ENCODE measurements at places on chromosomes 3 and 15. TPM values are rescaled to one million over a fixed set of nuclear protein-coding genes. Genes with fewer than 3 reads are reported as not detected.

The NR2E3 gene
- total RNA-seq = not detected

The NEDD4 gene
- total RNA-seq = 99.0 TPM

The PLA2G4E gene
- total RNA-seq = 0.08 TPM

The LTK gene
- 0.22 TPM for total RNA-seq

The MLF1 gene
- total RNA-seq = 15.4 TPM

The ITIH1 gene
- not detected for total RNA-seq

The COL6A6 gene
- total RNA-seq = 0.26 TPM

Measured in psoas muscle (tissue), 8 donors.